ENCODE measurements at places on chromosomes 1 and 21.

DNA sequence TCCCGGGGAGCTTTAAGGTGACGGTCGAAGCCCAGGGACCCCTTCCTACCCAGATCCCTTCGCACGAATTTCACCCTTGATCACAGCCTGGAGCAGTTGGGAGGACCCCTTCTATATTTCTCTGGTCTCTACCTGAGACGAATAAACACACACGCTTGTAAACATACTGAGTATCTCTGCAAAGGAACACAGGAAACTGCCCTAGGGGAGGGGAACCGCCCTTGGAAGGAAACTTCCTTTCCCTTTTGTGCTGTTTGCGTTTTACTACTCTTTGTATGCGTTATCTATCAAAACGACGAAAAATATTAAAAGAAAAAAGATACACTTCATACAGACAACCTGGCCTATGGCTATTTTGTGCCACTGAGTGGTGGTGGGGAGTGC lies 750 bp downstream of the NECAP2 start:
- DNase-seq, result no peak

DNA sequence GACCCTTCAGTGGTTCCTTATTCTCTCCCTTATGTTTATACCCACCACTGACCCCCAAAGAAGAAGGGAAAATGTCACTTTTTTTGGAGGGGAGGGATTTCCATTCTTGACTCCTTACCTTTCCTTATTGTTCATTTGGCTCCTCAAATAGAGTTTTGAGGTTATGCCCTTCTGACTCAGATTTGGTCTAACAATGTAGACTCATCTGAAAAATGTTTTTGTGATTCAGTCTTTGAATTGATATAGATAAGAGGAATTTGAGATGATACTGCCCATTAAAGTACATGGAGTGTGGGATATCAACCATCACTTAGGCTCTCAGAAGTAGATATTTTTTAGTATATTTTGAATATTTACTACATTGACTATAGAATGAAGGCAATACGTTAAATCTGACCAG lies 16.1 kb downstream of the USP1 start:
- no peak for DNase-seq

DNA sequence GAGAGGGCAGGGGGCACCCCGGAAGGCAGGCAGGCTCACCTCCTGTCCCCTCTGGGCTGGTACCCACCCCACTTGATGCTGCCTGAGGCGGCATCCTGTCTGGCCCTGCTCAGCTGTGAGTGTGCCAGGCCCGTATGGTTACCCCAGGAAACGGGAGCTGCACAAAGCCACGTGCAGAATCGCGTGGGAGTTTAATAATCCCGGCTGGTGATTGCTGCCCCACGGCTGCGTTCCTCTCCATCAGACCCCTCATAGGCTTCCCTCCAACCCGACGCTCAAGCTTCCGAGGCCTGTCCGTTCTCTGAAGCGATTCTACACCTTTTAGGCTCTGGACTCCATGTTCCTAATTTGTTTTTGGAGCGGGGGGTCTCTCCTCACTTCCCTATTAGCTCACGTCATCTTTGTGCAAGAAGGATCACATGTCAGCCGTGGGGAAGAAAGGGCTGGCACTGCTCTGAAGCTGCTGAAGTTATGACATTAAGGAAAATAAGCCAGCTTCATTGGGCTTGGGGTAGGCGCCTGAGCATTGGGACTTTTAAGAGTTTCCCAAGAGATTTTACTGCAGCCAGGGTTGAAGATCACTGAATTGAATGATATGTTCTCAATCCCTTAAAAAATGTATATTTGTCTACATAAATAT lies 1.1 kb upstream of the B3GALT5 start:
- no peak for DNase-seq

DNA sequence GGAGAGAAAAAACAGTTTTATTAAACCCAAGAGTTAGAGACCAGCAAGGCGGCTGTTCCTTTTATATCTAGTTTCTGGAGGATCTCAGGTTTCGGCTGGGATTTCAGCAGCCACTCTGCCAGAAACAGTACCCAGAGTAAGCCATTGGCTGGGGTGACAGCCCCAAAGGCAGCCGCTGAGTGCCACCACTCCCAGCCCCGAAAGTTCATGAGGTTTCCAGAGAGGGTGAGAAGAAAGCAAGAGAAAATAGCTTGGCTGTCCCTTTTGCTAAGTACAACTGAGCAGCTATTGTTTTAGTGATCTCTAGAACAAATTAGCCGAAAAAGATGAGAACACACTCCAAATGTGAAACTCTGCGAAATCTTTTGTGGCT lies 1.2 kb downstream of the SH3BGR start:
- DNase-seq, result no peak

GRCh38 chr1:203272633-203273205 lies 32.6 kb upstream of the BTG2 start:
- DNase-seq, result no peak

- peak; percentile 41 for DNase-seq
Observed at GRCh38 chr1:89863165-89863830, 42.5 kb downstream of the LRRC8D start.

- DNase-seq, result no peak
Observed at GRCh38 chr1:70071601-70072000, 133.8 kb downstream of the LRRC40 start.

DNA sequence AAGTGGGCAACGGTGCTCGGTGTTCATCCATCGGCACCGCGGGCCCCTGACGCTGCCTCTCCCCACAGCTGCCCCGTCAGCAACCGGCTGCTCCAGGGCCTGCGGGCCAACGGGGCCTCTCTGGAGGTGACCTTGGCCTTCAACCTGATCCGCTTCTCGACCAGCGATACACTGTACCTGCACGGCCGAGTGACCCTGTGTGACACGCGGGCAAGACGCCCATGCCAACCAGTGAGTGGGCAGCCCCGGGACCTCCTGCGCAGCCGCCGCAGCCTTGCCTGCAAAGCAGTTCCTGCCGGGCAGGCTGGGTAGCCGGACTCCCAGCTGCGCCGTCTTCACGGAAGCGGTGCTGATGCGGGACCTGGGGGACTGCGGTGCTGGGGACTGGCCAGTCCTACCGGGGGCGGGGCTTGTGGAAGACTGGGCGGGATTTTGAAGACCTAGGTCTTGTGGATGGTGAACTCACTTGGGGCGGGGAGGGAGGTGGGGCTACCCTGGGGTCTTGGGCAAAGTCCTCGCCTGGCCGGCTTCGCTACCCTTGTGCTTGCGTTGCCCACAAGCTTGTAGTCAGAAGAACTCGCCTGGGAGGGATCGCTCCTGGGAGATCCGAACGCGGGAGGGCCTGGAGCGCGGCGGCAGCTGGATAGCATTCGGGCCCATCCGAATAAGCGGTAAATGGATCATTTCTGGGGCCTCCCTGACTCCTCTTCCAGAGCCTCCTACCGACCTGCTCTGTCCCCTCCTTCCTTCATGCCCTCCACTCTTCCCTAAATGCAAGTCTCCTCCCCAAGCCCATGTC lies 8.8 kb upstream of the CEP85 start:
- DNase-seq, result peak; percentile 59

DNA sequence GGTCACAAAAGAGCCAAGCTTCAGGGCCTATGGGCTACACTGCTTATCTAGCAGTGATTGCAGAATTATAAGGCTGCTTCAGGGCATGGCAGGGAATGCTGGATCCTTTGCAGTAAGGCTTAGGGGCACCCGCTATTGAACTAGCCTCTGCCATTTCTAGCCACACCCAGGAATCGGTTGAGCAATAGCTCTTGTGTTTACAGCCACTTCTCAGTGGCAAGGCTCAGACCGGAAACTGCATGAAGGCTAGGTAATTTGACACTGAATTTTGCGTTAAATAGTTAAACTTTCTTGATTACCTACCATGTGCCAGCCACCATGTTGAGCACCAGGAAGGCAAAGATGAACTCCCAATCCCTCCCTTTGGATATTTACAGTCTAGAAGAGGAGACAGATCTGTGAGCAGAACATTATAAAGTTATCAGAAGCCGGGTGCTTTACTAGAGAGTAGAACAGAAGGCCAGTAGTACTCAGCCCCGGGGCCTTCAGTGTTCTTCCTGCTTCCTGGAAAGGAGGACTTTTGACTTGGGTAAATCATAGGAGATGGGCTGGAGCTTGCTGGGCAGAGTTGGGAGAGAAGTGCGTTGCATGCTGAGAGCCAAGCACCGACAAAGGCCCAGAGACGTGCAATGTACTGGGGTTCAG lies 98.6 kb upstream of the LPGAT1 start:
- no peak for DNase-seq

DNA sequence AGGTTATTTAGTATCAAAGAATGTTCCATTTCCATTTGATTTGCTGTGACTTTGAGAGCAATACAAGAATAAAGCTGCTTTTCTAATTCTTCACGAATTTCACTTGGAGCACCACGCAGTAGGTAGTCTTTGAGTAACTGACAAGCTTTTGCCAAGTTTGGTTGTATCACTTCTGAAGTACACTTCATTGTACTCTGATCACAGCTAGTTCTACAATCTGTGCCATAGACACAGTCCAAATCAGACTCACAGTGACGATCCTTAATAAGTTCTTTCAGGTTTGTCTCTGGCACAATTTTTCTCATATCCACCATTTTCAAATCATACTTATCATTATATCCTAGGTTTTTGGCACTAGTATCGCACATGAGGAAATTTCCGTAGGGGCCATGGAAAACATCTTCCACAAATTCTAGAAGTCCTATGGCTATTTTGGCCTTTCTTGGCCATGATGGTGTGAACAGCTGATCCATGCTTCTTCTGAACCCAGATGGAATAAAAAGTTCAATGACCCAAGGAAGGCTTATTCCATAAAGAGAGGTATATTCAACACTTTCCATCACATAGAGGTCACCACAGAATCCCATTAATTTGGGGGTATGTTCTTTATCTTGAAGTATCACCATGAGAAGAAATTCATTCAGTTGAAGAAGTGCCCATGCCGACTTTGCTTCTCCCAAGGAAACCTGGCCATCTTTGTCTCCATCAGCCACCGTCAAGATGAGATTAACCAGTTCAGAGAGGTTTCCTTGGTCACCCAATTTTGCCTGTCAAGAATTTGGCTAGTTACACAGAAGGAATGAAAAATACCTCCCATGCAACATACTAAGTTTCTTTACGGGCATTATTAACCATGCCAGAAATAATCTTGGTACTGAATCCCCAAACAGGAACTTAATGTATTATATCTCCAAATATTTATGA lies 11.9 kb downstream of the RPL5 start:
- DNase-seq, result no peak

DNA sequence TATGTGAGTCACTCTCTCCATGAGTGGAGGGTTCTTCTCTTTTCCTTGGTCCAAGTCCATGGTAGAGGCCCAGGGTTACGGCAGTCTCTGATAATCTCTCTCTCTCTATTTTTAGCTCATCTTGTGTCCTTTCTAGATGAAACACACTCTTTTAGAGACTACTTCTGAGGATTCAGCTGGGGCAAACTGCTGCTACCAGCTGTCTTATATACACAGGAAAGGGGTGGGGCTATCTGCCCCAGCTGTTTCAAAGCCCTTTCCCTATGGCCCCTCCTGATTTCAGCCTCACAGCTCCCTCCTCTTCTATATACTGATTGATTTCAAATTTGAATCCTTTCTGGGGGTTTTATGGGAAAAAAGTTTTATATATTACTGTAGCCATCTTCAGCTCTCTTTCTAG lies 324.8 kb downstream of the RWDD3 start:
- DNase-seq, result no peak

GRCh38 chr21:16454399-16454798 lies 724.6 kb downstream of the USP25 start:
- no peak for DNase-seq

DNA sequence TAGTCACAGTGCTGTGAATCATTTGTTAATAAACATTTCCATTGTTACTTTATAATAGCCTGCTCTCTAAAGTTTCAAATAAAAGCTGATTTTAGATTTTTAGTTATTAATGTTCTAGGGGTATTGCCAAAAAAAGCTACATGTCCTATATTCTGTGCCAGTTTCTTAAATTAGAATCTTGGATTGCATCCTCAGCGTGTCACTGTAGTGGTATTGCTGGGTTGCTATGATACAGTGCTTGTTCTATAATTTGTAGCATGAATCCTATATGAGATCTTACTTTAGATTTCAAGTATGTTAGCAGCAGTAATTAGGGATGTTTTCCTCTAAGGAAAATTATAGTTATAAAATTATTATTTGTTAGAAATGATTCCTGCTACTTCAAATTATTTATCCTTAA lies 16.4 kb downstream of the PPP2R5A start:
- no peak for DNase-seq

DNA sequence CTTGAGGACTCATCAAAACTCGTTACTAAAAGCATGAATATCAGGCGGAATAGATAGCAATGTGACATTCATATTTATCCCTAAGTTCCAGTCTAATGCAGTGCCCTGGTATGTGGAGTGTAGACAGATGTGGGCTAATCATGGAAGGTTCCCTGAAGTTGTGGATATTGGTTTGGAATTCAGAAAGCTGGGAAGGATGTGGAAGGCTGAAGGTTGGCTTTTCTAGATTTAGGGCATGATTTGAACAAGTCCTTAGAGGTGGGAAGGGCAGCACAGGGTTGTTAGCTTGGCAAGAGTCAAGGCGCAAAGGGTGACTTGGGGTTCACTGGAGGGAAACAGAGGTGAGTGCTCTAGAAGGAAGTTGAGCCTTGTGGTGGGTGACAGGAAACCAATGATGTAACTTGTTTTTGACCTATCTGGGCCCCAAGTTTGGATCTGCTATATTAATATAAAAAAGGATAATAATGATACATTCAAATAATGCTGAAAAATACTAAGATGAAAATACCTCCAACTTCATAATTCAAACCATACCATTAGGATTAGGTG lies 21.9 kb downstream of the LGALS8 start:
- DNase-seq, result no peak

GRCh38 chr1:239058190-239058589 lies 328.2 kb upstream of the CHRM3 start:
- no peak for DNase-seq

GRCh38 chr1:92817986-92818764 lies 13.7 kb upstream of the RPL5 start:
- no peak for DNase-seq

GRCh38 chr1:60160141-60160540 lies 86.6 kb upstream of the C1orf87 start:
- no peak for DNase-seq

GRCh38 chr1:205791568-205792180 lies 16.4 kb upstream of the RAB29 start:
- peak; percentile 39 for DNase-seq

- DNase-seq, result no peak
Observed at GRCh38 chr1:10253755-10254154, 43.4 kb downstream of the KIF1B start.

- DNase-seq, result no peak
Observed at GRCh38 chr1:1969505-1969900, 34.1 kb downstream of the CFAP74 start.
